ENCODE measurements at places on chromosomes 7 and 10.

GRCh38 chr10:122702275-122702674 is 2.6 kb upstream of the C10orf120 start:
- DNase-seq, result no peak

GRCh38 chr10:29185050-29185449 is 103.8 kb upstream of the LYZL1 start:
- no peak for DNase-seq

DNA sequence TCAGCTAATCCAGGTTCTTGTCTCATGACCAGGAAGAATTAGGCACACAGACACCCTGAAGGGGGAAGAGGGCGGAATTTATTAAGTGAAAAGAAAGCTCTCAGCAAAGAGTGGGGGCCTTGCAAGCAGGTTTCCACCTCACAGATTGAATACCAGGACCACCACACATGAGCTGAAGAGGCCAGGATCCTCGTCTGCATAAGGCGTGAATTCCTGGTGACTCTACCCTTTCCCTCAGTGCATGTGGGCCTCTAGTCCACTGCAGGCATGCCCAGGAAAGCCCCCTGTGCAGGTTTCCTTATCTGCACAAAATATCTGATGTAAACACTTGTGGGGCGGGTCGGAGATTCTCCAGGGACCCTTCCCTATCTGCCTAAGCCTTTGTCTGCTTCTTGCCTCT is 782.1 kb upstream of the LRRN3 start:
- no peak for DNase-seq

GRCh38 chr10:131698232-131698631 is 202.6 kb upstream of the PPP2R2D start:
- no peak for DNase-seq

GRCh38 chr10:71476228-71477011 is 79.7 kb downstream of the CDH23 start:
- no peak for DNase-seq

Data from ACHN (cell line).